NCI-H524 (cell line): ENCODE measurements at places on chromosomes 7 and 10.

DNA sequence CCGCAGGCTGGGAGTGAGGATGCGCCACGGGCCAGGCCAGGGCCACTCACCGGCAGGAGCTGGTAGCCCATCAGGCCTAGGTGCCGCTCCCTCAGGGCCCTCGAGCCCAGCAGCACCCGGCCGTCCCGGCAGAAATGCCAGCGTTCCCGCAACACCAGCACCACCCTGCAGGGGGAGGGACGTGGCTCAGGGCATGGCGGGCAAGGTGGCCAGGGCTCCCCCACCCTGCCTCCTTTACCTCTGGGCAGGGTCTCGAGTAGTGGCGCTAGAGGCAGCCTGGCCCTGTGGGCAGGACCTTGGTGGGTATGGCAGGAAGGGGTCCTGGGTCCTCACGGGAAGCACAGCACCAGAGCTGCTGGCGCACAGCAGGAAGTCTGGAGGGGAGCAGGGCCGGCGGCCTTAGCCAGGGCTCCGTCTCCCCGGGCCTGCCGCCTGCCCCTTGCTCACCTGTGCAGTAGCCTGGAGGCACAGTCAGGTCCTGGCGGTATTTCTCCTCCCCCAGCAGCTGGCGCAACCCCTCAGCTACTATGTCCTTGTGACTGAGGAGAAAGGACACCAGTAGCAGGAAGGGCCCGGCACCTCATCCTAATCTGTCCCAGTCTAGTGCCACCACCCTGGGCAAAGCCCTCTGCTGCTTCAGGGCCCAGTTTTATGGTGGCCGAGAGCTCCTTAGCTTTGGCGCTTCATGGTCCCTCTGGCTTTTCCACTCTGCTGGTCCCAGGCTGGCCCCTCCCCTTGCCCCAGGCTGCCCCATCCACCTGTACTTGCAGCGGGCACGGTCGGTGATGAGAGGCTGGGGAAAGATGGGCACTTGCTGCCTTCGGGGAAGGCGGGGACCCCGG is 3.5 kb downstream of the FASTK start:
- no peak for DNase-seq

- DNase-seq: no peak
Measured at GRCh38 chr7:26522633-26523032, 231.0 kb downstream of the SNX10 start.

- no peak for DNase-seq
Measured at GRCh38 chr10:70566515-70567290, 35.8 kb downstream of the PRF1 start.

DNA sequence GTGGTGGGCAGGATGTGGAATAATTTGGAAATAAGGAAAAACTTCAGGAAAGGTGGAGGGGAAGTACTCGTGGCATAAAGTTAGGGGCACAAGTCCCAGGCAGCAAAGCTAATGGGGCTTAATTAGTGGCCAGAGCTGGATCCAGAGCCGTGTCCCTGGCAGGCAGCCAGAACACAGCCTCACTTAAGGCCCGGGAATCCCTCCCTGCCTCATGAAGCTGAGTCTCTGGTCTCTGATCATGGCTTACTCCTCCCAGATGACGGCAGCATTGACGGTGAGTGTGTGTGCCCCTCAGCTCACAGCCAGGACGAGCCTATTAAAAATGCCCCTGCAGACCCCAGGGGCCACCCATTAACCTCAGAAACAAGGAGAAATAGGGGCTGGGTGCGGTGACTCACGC is 48.2 kb upstream of the NPTX2 start:
- peak; percentile 69 for DNase-seq

DNA sequence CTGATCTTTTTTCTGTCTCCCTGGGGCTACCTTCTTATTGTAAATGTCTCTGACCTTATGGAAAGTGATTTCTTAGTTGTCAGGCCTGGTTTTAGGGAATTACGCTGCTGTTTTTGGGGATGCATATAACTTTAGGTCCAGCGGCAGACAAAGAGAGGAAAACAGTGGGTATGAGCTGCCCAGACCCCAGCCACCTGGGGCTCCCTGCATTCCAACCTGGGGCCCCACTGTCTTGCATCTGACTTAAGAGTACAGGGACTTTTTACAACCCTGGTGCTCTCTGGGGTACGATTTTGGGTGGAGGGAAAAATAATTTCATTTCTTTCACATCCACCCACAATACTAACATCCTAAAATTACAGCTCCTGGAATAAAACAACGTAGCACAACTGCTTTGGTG is 119.4 kb downstream of the PRPF18 start:
- no peak for DNase-seq

GRCh38 chr7:51847461-51848134 is 531.0 kb upstream of the COBL start:
- DNase-seq: peak; percentile 54

GRCh38 chr7:87231711-87232110 is 12.2 kb upstream of the TMEM243 start:
- DNase-seq: peak; percentile 73

DNA sequence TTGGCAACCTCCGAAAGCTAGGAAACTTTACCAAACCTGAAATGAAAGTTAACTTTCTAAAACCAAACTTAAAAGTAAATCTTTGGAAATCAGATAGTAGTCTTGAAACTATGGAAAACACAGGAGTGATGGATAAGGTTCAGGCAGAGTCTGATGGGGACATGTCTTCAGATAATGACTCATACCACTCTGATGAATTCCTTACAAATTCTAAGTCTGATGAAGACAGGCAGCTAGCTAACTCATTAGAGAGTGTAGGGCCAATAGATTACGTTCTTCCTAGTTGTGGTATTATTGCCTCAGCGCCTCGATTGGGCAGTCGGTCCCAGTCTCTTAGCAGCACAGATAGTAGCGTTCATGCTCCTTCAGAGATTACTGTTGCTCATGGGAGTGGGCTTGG is 45.9 kb downstream of the MCMBP start:
- DNase-seq: no peak

DNA sequence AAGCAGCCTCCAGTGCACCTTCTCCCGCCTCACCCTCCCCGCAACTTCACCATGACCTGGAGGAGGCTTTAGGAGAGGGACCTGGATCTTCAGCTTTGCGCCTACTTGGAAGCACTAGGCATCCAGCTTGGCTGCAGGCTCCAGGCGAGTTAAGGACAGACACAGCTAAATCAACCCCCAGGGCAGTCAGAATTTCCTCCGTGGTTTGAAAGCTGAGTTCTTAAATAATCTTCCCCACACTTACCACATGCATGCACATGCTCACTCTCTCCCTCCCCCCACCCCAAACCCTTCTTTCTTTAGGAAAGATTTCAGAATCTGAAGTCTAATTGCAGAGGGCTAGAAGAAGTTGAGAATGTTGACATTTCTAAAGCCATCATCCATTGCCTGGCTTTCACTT is 36.7 kb upstream of the LRRC4 start:
- no peak for DNase-seq

DNA sequence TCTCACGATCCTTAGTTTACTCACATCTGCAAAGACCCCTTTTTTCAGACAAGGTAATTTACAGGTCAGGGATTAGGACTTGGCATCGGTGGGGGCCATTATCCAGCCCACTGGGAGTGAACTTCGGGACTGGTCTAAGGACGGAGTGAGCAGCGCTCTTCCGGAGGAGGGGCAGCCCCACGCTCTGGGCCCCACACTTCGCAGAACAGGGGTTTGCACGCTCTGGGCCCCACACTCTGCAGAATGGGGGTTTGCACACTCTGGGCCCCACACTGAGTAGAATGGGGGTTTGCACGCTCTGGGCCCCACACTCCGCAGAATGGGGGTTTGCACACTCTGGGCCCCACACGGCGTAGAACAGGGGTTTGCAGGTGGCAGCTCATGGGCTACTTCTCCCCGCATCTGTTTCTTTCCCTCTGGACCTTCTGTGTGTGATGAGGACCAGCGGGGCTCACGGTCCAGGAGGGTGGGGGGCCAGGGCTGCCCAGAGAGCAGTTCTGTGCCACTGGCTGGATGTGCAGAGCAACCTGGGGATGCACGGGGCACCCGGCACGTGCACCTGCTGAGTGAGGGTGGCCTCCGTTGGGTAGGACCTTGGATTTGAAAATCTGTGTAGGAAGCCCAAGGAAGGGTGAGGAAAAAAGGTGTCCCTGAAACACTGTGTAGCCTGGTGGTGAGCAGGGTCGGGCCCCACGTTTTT is 134.8 kb downstream of the WDR37 start:
- DNase-seq: no peak

DNA sequence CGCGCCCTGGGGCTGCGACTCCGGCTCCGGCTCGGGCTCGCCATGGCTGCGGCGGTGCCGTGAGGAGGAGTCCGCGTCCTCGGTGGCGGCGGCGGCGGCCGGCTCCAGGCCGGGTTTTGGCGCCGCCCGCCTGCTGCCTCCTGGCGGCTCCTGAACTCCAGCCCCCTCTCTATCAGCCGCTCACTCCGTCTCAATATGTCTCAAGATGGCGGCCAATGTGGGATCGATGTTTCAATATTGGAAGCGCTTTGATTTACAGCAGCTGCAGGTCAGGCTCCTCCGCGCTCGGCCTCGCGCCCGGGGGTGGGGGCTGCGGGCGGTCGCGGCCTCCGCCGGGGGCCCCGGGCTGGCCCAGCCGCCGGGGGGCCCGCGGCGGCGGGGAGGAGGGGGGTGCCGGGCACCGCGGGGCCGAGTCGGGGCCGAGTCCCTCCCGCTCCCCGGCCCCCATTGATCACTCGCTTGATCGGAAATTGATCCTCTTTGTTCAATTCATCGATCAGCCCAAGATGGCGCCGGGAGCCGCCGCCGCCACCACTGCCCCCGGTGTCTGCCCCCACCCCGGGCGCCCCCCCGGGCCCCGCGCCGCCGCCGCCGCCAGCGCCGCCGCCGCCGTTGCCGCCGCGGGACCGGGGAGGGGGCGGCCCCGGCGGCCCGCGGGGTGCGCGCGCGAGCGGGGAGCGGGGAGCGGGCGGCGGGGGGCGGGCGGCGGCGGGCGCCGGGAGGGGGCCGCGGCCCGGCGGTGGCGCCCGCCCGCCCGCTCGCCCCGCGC is 1.4 kb upstream of the CUX1 start:
- peak; percentile 63 for DNase-seq

DNA sequence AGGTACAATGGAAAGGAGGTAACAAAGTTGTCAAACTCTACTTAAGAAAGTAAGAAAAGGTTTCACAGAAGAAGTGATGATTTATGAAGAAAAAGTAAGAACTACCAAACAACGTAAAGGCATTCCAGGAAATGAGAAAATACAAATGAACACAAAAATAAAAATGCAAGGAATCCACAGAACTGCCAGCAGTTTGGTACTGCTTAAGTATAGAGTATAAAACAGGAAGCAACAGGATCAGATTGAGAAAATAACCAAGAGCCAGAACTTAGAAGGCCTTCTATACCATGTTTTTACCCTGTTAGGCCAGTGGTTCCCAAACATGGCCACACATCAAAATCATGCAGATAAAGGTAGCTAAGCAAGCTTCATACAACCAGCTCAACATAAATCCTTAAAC is 9.2 kb downstream of the NDUFA5 start:
- DNase-seq: no peak

DNA sequence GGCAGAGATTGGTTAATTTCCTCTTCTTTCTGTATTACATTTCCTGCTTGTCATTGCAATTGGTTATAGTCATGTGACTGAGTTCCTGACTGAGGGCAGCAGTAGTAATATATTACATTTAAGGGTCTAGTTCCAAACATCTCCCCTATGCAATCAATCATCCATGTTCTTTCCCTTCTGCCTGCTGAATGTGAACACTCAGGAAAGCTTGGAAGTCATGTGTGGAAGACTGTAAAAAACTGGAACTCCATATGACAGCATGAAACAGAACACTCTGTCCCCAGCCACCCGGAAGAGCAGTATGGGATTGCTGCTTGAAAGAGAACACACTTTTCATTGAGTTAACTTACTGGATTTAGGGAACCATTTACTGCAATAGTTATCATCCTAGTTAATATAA is 459.7 kb upstream of the SEMA3A start:
- no peak for DNase-seq
